ENCODE measurements at places on chromosomes 2 and 18. TPM values are rescaled to one million over a fixed set of nuclear protein-coding genes. Genes with fewer than 3 reads are reported as not detected.

CD226 gene
- 0.36 TPM for total RNA-seq

SIX3 gene
- total RNA-seq = not detected

TSHZ1 gene
- total RNA-seq = 10.5 TPM

SCN7A gene
- total RNA-seq = not detected

CDC42EP3 gene
- total RNA-seq = 121 TPM

RESP18 gene
- not detected for total RNA-seq

DYSF gene
- 4.3 TPM for total RNA-seq

LYG2 gene
- not detected for total RNA-seq

VIT gene
- total RNA-seq = 31.1 TPM

CNGA3 gene
- 0.29 TPM for total RNA-seq

CROCC2 gene
- under 0.01 TPM for total RNA-seq

RAX gene
- not detected for total RNA-seq

CCDC102B gene
- 9.4 TPM for total RNA-seq

SGO2 gene
- 3.2 TPM for total RNA-seq

ESPNL gene
- total RNA-seq = 9.8 TPM

PLB1 gene
- total RNA-seq = 0.36 TPM

DHRS9 gene
- total RNA-seq = not detected

PDCD1 gene
- total RNA-seq = not detected

RNF144A gene
- total RNA-seq = 15.9 TPM

TTN gene
- under 0.01 TPM for total RNA-seq

GRB14 gene
- total RNA-seq = 0.88 TPM

MC5R gene
- 0.36 TPM for total RNA-seq

Data from osteoblast (primary cell).